ENCODE measurements at places on chromosomes 12 and 14.

- no peak for DNase-seq
These were observed 1.3 kb downstream of the TM7SF3 start for GRCh38 chr12:27012982-27013255.

- peak; percentile 81 for DNase-seq
These were observed 129.0 kb upstream of the MED13L start for GRCh38 chr12:116406529-116406928.

DNA sequence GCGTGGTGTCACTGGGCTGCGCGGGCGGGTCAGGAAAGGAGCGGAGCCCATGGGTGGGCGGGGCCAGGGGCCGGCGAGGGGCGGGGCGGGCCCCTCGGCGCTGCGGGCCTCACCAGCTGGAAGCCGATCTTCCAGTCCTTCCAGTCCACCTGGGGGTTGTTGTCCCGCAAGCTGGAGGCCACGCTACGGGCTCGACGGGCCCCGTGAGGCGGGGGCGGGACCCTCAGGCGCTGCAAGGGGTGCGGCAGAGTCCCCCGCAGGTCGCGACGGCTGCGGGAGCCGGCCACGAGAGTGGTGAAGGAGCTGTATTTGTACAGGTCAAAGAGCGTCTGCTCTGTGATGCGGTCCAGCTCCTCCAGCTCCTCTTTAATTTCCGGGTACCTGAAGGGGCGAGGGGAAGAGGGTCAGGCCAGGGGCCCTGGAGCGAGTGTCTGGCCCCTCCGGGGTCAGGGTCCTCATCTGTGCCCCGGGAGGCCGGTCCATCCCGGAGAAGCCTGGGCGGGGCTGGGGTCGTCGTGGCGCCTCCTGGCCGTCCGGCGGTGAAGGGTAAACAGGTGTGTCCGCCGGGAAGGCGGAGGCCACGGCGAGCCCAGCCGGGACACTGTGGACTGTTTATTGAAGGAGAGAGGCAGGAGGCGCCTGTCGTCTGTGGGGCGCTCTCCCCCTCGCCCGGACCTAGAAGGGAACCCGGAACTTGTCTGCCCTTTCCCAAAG is 11.9 kb downstream of the SCNN1A start:
- DNase-seq = peak; percentile 57

- no peak for DNase-seq
These were observed 479 bp downstream of the SEL1L start for GRCh38 chr14:81533212-81533535.

GRCh38 chr12:40684986-40685385 is 7.3 kb upstream of the CNTN1 start:
- DNase-seq = no peak

GRCh38 chr14:75002392-75003249 is at the start of gene EIF2B2:
TSS of gene EIF2B2 (plus strand) at chr14:75002921. CDS start at chr14:75002991, 70 bp downstream.
- peak; percentile 97 for DNase-seq

- no peak for DNase-seq
These were observed 146.4 kb downstream of the FOXN3 start for GRCh38 chr14:89270439-89271227.

DNA sequence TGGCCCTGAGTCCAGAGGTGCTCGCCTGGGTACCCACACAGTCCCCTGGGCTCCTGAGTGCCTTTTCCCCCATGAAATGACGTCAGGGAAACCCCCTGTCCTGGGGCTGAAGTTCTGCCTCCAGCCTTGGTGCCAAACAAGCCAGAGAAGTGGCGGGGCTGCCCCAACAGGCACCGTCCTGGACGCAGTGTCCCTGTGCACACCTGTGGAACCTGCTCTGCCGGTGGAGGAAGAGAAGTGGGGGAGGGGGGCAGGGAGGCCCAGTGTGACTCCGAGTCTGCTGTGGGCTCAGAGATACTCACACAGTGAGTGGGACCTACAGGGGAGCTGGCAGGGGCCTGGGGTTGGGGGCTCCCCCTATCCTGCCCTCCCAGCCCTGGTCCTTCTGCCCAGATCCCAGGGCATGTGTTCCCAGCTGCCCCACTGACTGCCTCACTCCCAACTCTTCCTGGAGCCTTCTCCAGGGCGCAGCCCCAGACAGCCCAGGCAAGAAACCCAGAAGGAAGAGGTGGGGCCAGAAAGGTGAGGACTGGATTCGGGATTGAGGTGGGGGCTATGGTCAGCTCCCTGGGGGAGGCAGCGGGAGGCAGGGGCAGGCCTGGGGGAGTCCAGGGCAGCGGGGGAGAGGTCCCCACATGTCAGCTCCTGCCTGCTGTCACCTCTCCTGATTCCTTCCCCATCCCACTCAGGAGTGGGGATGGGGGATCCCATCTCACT is 24.7 kb downstream of the CCDC85C start:
- no peak for DNase-seq
